Activated CD4-positive, alpha-beta T cell treated with anti-CD3 and anti-CD28 coated beads, Interleukin-2, amount 50 U/mL, for 16 hours (primary cell): ENCODE measurements at places on chromosomes 7 and 10.
A peak's percentile ranks its signal among the peaks of the same experiment; 100 is the strongest.

DNA sequence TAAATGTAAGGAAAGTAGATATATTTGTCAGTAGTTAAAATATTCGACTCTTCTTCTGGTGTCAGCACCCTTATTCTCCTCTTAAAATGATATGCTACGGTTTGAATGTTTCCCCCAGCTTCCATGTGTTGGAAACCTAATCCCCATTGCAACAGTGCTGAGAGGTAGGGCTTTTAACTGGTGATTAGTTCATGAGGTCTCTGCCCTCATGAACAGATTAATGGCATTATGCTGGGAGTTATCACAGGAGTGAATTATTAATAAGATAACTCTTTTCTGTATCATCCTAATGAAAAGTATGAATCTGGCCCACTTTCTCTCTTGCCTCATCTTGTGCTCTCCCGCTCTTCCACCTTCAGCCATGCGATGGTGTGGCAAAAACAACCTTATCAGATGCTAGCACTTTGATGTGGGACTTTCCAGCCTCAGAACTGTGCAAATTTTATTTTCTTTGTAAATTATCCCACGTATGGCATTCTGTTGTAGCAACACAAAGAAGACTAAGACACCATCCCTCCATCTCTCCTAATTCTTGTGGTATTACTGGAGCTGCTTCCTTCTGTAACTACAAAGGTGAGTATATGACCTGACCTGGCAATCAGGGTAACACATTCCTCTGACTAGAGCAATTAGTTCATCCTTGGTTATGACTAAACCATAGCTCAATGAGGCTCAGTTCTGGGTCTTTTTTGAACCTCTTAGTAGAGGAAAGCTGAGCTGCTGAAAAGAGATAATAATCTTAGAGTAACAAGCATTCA, 171.1 kb upstream of the TMEM196 start:
- no peak for DNase-seq

GRCh38 chr7:151603951-151604350, 84.3 kb upstream of the RHEB start:
- no peak for DNase-seq

DNA sequence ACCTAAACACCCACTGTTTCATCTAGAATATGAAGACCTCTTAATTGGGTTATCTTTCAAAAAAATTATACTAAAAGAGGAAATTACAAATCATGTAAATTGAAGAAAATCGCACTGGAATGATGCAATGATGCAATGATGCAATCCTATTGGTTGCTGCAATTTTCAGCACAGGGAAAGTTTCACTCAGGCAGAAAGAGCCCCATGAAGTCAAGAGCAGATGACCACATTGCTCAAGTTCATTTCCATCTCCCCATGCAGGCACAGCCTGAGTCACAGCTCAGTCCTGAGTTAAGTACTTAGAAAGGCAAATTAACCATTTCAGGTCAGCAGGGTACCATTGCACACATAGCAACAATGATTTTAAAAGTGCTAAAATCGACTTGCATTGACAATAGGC, 180.3 kb upstream of the MYO3A start:
- no peak for DNase-seq

GRCh38 chr10:49079072-49079471, 36.2 kb downstream of the VSTM4 start:
- no peak for DNase-seq

GRCh38 chr10:29865700-29866355, 193.6 kb downstream of the JCAD start:
- DNase-seq = no peak

- DNase-seq = no peak
These were observed 46.0 kb downstream of the INSIG1 start for GRCh38 chr7:155343661-155344121.

DNA sequence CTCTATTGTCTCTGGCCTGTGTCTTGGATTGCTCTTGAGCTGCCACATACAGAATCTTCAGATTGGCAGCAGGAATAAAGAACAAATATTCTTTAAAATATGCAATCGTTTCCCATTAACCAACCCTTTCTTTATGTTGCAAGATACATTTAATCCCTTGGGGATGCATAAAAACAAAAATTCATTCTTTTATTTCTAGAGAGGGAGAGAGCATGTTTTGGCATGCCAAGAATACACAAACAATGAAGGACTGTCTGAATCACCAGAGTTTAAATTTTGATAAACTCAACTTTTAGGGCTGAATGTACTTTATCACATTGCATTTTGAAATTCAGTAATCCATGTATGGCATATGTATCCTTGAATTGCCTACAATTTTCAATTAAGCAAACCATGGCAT, 154.3 kb upstream of the SEMA3D start:
- no peak for DNase-seq

- no peak for DNase-seq
These were observed 40.3 kb upstream of the ARID5B start for GRCh38 chr10:61860964-61861758.

GRCh38 chr7:23912065-23912464, 202.0 kb downstream of the STK31 start:
- no peak for DNase-seq

DNA sequence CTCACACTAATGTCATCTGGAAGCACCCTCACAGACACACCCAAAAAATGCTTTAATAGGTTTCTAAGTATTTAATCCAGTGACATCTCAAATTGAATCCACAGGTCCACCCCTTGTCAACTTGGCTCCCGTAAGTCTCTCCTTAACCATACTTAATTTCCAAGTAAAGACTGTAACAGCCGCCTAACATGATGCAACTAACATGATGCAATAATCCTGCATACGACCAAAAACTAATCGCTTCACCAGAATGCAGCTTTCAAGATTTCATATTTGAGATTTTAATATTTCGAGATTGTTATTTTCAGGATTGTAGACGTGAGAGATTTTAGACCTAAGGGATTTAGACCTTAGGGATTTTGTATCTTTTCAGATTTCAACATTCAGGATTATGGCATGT, 3.7 kb upstream of the HDAC9 start:
- DNase-seq = no peak

- DNase-seq = no peak
These were observed 419.9 kb upstream of the PCDH15 start for GRCh38 chr10:55220975-55221374.

DNA sequence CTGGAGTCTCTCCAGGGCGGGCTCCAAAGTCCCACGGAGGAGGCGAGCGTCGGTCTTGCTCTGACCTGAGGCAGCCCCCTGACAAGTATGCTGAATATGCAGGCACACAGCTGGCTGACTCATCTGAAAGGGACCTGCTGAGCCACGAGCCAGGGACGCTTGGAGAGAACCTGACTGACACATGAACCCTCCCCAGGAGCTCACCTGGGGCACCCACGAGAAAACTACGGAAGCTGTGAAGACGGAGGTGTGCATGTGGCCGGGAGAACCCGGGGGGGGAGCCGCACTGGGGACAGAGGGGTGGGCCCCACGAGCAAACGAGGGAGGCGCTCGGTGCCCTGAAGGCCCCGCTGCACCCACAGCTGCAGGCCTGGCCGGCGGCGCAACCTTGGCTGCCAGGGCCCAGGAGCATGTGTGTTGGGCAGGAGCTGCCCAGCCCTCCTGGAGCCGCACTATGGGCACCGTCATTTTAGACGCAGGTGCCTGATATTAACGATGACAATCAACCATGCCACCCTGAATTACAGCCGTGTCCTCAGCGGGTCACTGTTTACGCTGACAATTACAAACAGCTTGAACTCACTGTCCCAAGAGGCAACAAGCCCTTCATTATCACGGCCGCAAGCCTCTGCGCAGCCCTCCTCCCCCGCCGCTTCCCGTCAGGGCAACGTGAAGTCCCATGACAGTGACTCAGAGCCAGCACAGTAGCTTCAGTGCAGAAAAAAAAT, 64.7 kb downstream of the DIP2C start:
- DNase-seq = no peak

GRCh38 chr7:34675749-34676374, 17.8 kb downstream of the NPSR1 start:
- peak; percentile 31 for DNase-seq

DNA sequence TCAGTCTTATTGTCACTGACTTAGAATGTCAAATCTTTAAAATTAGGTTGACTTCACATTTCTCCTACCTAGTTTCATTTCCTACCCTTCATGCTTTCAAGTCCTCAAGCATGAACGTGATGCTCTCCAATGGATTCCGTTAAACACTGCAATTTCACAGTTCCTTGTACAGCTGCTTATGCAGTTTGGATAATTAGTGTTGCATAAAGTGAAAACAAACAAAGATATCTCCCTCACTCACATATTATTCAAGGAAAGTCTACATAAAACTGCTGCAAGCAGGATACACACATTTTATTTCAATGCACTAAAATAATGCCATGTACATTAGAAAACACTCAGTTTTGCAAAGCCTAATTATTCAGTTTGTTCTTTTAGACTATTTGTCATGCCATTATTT, 214.0 kb downstream of the CRPPA start:
- no peak for DNase-seq

DNA sequence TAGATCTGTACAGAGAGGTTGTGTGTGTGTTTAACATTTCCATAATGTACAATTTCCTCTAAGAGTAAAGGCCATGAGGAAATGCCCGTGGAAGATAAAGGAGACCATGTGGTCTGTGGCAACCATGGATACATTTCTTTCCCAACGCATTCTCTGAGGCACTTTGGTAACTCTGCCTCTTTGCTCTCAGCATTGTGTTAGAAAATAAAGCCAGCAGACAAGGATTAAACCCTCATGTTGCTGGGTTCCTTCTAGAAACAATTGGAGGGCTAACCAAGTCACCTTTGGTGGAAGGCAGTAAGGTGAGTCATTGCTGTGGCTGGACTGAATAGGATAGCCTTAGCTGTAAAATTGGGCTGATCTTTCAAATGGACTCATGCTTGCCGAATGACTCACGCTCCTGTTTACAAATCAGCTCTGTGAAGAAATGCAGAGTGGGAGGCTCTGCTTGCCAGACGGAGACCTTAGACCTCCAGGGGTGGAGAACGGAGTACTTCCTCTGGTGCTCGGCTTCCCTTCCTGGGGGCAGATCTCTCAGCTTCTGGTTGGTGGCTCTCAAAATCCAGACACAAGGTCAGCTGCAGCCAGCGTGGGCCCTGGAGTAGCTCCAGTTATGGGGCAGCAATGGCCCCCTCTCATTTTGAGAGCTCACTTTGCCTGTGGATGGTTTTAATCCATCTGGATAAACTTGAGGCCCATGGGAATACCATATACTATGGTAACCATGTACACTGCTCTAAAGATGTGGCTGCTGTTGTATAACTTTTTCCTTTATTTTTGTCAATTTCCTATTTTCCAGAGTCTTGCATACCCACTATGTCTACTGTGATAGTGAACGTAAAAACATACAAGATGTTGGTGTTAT, 137.3 kb downstream of the TCF7L2 start:
- no peak for DNase-seq

DNA sequence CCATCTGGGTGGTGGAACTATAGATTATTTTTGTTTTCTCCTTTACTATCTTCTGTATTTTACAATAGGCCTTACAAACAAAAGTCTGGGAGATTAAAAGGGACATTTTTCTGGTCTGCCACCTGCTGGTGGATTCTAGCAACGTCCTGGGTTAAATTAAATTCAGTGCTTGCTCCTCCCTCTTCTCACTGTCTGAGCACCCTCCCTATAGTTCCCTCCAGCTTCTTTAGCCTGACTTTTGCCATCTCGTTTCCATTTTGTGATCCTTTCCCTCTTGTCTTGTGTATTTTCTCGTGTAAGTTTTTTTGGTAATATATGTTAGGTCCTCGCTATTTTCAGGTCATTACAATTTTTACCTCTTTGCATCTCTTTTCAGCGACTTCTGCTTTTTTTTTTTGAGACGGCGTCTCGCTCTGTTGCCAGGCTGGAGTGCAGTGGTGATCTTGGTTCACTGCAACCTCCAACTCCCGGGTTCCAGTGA, 16.1 kb downstream of the ANKRD16 start:
- DNase-seq = peak; percentile 73

- DNase-seq = no peak
These were observed 44.7 kb downstream of the ABLIM1 start for GRCh38 chr10:114613237-114613979.

- no peak for DNase-seq
These were observed 136.7 kb downstream of the CELF2 start for GRCh38 chr10:11154333-11154732.

DNA sequence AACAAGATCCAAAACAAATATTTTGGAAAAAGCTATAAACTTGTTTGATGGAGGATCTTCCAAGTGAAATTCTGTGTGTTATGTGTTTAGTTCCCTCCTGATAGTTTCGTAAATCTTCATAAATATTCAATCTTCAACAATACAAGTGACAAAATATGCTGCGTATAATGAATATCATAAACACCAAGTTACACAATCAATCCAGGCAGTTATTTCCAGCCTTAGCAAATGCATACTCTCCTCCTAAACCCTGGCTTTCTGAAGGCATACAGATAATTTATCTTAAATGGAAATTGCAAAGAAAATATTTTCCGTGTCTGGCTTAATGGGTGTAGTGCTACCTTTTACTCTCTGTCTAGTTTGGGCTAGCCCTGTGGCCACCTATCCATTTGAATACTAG, 864.9 kb upstream of the ZWINT start:
- no peak for DNase-seq

GRCh38 chr10:126147866-126148587, 240.2 kb downstream of the ADAM12 start:
- DNase-seq = no peak

DNA sequence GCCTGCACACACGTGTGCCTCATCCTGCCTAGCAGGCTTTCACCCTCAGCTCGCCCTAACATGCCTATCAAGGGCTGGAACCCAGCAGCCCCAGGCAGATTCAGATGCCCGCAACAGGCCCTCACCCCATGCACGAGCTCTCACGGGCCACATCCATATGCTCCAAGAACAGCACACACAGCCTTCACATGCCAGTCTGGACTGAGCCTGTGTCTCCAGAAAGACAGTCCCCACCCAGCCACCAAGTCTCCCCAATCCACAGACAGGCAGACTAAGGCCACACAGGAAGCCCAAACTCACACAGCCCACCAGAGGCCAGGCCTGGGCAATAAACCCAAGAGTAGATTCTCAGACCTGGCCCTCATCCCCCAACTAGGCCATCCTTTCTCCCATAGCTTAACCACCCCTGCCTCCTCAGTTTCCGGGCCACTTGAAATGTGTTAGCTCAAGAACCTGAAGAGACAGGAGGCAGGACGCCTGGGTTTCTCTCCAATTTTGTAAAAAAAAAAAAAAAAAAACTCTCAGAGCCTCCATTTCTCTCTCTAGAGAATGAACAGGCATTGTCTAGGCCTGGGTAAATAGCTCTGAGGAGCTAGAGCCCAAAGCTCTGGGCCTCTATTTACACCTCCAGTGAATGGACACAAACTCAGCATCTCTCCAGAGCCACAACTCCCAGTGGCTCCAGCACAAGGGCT, 6.8 kb downstream of the LDB1 start:
- peak; percentile 35 for DNase-seq

GRCh38 chr10:80619036-80619435, 81.3 kb downstream of the SH2D4B start:
- DNase-seq = no peak

DNA sequence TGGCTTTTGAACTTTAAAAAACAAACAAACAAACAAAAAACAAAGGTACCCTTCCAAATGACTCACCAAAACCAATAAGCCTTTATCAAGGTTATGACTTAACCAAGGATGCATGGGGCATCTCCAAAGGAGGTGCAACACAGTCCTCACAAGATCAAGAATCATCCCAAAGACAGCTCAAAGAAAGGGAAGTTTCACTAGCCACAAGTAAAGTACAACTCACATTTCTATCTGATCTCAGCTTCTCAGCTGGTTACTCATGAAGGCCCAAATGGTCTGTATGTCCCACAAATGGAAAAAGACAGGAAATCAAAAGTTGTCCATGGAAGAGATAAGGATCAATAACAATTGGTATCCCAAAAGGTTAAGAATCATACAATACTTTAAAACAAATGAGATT, 6.0 kb upstream of the MKLN1 start:
- no peak for DNase-seq
